ENCODE measurements at places on chromosomes 13 and 19.

DNA sequence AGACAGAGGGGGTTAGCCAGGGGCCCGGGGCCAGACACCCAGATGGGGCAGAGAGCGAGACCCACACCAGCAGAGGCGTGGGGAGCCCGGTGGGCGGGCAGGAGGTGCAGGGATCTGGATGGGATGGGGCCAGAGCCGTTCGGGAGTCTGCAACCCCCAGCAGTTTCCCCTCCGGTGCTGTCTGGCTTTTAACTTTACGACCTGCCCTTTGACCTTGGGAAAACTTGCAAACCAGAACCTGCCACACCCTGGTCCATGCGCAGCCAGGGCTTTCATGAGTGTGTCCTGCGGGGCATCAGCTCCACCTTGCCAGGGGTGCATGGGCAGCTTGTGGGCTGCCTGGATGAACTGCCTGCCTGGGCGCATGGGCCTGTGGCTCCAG is 9.8 kb downstream of the JOSD2 start:
- DNase-seq, result no peak

DNA sequence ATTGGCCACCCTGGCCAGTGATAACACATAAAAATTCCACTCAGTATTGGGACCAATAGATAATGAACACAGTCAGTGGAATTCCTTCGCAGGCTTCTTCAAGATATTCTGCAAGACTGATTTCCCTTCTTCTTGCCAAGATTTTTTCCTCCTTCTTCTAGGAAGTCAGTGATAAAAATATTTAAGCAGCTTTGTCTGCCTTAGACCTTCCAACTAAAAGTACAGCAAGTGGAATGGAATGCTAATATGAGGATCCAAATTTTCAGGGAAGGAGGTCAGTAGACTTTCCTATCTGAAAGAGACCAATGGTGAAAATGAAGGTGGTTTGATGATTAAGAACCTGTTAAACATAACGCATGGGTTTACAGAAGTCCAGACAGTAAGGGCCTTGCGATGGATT is 9.6 kb downstream of the STARD13 start:
- no peak for DNase-seq

DNA sequence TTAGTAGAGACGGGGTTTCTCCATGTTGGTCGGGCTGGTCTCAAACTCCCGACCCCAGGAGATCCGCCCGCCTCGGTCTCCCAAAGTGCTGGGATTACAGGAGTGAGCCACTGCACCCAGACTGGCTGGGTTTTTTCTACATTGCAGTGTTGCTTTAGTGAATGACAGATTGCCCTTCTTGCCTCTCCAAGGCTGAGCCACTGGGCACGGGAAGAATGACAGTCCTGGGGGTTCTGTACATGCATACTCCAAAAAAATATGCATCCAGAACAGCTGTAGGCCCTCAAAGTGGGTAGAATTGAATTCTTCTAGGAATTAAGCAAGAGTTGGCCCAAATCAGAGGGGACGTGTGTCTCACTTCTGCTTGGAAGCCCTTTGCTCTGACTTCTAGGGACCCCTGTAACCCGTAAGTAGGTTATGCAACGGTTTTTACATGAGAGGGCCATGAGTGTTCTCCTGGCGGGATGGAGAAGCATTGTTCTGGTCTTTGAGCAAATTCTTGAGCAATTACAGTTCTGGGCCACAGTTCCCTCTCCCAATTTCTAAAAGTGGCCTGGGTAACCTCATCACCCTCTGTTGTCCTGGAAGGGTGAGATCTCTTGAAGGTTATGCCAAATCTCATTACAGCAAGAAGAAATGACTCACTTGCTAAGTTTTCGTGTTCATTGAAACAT is 3.6 kb downstream of the ACTN4 start:
- DNase-seq, result no peak

GRCh38 chr13:46377554-46377953 is 9.5 kb downstream of the RUBCNL start:
- DNase-seq, result no peak

DNA sequence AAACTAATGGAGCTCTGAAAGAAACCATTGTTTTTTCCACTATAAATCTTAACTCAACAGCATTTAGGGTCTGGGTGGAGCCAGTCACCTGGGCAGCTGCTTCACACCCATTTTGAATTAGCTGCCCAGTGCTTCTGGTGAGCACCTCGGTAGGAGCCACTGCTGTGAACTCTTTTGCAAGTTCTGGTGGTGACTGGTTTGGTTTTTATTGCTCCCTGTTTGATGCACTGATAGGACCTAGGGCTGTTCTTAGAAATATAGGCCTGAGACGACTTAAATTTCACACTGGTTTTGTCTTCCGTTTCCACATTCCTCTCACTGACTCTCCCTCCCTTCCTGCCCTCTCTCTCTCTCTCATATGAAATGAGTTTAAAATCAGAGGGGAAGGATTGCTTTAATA is 103.9 kb downstream of the GGACT start:
- no peak for DNase-seq

DNA sequence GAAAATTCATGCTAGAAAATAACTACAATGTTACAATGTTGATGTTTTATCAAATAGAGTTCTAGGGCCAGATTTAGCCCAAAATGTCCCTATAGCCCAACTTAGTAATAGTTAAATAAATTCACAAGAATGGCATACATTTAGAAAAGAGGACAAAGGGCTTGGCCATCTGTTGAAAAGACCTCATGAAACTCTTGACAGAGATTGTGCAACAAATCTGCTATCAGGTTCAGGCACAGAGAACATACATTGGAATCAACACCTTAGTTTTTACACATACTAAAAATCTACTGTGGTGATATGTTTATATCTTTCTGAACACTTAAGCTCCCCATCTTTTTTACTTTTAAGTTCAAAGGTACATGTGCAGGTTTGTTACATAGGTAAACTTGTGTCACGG is 298.3 kb upstream of the DACH1 start:
- DNase-seq, result no peak

GRCh38 chr13:112740502-112741131 is 50.8 kb downstream of the ATP11A start:
- no peak for DNase-seq

GRCh38 chr19:37221136-37221535 is 3.1 kb downstream of the ZNF383 start:
- no peak for DNase-seq

GRCh38 chr13:97851269-97851668 is 102.2 kb upstream of the IPO5 start:
- no peak for DNase-seq

DNA sequence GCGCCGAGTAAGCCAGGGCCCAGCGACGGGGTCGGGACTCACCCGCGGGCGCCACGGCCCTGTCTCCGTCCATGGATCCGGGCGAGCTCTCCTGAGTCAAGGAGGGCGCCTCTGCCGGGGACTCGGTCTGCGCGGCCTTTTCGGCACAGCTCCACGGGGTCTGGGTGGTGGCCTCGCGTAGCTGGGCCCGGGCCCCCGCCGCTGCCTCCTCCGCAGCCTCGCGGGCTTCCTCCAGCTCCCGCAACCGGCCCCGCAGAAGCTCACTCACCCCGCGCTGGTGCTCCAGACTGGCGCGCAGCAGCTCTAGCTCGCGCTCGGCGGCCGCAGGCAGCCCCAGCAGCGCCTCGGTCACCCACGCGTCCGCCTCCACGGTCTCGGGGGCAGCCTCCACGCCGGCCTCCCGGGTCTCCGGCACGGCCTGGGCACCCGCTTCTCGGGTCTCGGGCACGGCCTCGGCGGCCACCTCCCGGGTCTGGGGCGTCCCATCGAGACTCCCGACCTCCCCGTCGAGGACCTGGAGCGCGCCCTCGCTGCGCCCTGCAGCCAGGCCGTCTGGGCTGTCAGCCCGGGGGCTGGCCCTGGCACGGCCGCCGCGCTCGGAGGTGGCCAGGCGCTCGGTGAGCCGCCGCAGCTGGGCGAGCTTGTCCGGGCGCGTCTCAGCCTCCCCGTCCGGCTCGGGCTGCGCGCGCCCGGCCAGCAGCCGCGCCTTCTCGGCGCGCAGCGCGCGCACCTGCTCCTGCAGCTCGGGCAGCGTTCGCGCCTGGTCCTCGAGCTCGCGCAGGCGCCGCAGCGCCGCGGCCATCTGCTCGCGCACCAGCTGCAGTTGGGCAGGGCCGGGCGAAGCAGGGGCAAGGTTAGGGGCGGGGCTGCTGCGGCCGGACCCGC is 8.4 kb downstream of the KANK3 start:
- DNase-seq, result no peak

- DNase-seq, result peak; percentile 64
These were observed at the start of gene ZBTB7A for GRCh38 chr19:4066682-4067395. ZBTB7A (minus strand) TSS chr19:4066899; CDS start chr19:4055232, 11,667 bp downstream.

DNA sequence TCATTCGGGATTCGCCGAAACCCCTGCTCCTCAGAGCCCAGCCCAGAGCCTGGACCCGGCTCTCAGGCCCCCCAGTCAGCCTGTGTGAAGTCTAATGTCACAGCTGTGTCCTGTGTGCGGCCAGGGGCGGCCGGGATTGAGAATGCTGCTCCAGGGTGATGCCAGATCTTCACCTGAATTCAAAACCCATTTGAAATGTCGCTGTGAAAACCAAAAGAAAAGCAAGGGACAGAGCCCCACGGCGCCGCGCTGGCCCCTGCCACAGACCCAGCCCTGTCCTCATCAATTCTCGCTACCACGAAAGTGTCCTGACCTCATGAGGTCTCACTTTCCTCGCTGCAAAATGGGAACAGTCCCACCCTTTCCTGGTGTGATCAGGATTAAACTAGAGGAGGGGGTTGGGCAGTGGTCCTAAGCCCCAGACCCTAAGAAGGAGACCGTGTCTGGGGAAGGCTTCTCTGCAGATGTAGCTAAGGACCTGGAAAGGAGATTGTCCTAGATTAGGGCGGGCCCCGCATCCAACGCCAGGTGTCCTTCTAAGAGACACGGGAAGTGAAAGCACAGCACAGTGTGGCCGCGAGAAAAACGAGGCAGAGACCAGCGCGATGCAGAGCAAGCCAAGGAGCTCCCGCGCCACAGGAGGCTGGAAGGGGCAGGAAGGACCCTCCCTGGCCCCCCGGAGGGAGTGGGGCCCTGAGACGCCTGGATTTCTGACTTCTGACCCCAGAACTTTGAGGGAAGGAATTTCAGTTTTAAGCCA is 34.0 kb upstream of the SPACA7 start:
- DNase-seq, result no peak

DNA sequence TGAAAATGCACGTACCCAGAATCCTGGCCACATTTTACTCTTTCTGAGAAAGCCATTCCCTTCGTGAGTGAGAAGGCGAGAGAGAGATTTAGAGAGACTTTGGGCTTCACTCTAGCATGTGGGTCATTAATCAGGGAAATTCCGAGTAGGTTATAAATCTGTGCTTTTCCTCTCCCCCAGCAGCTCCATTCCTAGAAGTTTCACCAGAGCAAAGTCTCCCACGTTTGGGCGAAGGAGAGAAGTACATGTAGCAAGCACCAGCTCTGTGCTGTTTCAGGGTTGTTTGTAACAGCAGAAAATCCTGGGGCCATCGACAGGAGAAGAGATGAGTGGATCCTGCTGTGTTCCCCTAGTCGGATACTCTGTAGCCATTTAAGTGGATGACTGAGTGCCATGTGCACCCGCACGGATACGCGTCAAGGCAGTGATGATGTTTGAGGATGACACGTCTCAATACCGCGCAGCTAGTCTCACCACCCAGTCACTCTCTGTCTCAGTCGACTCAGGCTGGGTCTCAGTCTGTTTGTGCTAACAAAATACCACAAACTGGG is 131.8 kb upstream of the PEG3 start:
- no peak for DNase-seq

- DNase-seq, result no peak
These were observed 49.6 kb downstream of the MYO9B start for GRCh38 chr19:17125062-17125727.

GRCh38 chr13:81458170-81458569 is 1117.2 kb upstream of the SPRY2 start:
- DNase-seq, result no peak

GRCh38 chr13:77345150-77345780 is 18.4 kb upstream of the MYCBP2 start:
- no peak for DNase-seq

DNA sequence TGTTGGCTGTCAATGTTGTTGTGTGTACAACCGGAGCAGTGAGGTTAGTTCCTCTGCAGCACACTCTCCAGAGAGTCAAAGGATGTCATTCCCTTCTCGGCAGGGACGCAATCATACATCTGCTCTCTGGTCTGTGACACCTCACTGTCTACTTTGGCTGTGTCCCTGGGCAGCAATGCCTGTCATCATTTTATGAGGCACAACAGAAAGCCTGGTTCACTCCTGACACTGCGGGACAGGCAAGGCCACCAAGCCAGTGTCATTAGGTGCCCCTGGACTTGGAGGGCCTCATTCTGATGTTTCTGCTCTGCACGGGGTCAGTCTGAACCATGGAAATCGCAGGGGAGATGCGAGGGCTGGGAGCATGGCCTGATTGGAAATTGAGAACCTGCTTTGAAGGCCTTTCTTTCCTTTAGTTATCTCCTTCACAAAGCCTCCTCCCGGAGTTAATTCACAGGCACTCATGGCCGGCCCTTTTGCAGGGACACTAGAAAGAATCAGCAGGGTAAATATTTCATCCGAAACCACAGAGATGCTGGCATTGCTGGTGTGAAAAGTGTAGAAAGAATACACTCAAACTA is 284.4 kb downstream of the ZNF536 start:
- no peak for DNase-seq

DNA sequence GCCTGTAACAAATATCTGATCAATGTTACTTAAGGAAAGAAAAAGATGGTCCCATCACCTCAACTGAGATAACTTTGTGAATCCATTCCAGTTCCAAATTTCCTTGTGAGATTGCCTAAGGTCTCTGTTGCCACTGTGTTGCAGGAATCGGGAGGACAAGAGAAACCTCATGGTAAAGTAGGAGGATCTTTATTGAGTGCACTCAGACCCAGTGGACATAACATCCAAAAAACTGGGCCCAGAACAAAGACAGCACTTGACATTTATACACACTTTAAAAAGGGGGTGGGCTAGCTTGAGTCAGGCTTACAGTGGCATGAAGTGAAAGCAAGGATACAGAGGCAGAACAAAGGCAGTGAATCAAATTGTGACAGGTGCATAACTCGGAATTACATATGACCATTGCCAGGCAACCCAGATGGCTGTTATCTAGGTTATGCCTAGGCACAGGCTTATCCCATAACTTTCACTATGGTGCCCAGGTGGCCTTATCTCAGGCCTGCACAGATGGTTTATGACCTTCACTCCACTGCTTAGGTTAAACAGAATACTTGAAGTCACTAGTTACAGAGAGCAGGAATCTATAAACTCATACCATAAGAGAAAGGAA is 459.4 kb upstream of the PCDH20 start:
- no peak for DNase-seq

DNA sequence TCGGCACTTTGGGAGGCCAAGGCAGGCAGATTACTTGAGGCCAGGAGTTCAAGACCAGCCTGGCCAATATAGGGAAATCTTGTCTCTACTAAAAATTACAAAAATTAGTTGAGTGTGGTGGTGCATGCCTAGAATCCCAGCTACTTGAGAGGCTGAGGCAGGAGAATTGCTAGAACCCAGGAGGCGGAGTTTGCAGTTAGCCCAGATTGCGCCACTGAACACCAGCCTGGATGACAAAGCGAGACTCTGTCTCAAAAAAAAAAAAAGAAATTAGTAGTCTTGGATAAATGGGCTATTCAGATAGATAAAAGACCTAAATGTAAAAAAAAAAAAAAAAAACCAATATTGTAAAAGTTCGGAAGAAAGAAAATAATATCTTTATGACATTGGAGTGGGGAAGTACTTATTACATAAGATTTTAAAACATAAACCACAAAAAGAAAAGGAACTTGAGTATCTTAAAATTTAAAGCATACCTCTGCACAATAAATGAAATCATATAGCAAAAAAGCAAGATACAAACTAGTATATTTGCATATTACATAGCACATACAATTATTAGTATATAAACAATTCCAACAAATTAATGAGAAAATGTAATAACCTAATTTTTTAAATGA is 26.7 kb upstream of the RNASEH2B start:
- DNase-seq, result no peak

GRCh38 chr19:929891-930258 is 4.0 kb downstream of the ARID3A start:
- no peak for DNase-seq

- DNase-seq, result no peak
These were observed 33.1 kb downstream of the PCDH8 start for GRCh38 chr13:52815330-52815729.
